GM18507 (cell line): ENCODE measurements at places on chromosomes 3 and 15.

GRCh38 chr3:59138966-59139365, 89.1 kb upstream of the CFAP20DC start:
- DNase-seq, result no peak

GRCh38 chr3:53163444-53164387, 2.7 kb downstream of the PRKCD start:
- no peak for DNase-seq

DNA sequence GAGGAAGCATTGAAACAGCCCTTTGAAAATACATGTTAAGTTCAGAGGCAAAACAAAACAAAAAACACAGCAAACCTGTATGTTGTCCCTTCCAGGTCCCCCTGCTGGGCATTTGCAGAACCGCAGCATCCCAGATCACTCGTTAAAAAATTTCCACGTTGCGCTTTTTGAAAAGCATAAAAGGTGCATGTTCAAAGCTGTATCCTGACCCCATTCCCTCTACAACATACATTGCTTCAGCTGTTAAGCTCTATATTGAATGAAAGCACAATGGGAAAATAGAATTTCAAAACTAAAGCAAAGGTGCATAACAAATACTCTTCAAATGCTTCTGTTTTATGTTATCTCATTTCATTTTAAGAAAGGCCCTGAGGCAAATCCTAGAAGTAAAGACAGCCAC, 328.3 kb downstream of the THSD4 start:
- DNase-seq, result no peak

GRCh38 chr15:69114331-69114928, 46.0 kb upstream of the GLCE start:
- no peak for DNase-seq

- DNase-seq, result no peak
Measured at GRCh38 chr3:50270422-50271224, 1.7 kb downstream of the SEMA3B start.

DNA sequence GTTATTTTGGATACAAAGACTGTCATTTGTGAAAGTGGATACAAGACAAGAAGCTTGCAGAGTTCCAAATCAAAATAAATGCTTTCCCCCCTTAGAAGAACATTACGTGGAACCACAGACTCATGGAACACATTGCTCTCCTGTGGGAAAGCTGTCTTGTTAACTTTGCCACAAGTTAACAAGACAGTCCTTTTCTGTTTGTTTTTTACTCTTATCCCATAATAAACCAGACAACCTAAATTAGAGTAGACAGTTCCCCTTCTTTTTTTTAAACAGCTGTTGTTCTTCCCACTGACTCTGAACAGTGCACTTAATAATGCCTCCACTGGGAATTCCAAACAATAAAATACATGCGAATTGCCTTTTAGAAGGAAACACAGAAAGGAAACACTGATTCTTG, 255.3 kb upstream of the UBE2E2 start:
- DNase-seq, result no peak

DNA sequence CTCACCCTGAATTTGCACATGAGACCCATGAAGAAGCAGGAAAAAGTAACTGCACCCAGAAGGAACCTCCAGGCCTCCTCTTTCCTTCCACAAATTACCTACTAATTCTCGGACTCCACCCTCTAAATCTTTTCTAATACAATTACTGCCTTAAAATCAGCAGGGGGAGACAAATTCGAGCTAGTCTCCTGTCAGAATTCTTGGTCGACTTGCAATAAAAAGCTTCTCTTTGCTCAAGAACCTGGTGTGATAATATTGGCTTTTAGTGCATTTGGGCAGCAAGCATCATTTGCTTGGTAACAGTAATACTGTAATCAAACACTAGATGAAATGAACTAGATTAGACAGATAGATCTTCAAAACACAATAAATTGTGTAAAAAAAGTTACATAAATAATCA, 281.9 kb downstream of the RAP2B start:
- no peak for DNase-seq

DNA sequence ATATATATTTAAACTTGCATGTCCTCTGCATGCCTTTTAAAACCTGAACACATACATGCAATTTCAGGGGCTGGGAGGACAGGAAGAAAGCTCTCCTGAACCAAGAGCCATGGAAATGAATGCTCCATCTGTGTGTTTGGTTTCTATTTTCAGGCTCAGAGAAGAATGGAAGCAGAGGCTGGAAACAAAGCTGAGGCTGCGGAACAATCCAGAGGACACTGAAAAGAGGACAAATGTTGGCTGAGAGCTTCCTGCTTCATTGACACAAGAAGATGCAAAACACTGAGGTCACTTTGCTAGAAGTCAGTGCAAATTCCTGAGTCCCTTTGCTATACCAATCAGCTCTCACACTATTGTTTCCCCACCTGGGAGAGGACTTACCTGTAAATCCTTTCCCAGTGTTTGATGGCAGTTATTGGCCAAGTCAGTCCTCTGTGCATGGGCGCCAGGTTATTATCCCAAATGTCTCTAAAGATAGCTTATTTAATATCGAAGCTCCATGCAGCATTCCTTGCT, 12.7 kb downstream of the FAM240A start:
- no peak for DNase-seq

DNA sequence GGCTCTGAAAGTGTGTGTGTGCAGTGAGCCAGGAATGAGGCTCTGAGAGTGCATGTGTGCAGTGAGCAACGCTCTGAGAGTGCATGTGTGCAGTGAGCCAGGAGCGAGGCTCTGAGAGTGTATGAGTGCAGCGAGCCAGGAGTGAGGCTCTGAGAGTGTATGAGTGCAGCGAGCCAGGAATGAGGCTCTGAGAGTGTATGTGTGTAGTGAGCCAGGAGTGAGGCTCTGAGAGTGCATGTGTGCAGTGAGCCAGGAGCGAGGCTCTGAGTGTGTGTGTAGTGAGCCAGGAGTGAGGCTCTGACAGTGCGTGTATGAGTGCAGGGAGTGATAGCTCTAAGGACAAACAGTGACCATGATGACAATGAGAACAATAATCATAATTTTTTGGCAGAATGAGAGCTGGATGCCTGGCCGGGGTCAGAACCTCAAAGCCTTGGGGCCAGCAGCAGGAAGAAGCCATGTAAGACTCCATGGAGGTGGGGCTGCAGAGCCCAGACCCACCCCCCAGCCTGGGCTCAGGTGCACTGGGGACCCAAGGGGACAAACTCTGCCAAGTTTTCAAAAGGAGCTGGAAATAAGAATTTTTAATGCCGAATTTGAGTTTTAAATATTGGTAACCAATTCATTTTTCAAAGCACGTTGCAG, 85.7 kb upstream of the PRR20G start:
- DNase-seq, result no peak

GRCh38 chr3:72451841-72452240, 396.4 kb downstream of the SHQ1 start:
- no peak for DNase-seq

DNA sequence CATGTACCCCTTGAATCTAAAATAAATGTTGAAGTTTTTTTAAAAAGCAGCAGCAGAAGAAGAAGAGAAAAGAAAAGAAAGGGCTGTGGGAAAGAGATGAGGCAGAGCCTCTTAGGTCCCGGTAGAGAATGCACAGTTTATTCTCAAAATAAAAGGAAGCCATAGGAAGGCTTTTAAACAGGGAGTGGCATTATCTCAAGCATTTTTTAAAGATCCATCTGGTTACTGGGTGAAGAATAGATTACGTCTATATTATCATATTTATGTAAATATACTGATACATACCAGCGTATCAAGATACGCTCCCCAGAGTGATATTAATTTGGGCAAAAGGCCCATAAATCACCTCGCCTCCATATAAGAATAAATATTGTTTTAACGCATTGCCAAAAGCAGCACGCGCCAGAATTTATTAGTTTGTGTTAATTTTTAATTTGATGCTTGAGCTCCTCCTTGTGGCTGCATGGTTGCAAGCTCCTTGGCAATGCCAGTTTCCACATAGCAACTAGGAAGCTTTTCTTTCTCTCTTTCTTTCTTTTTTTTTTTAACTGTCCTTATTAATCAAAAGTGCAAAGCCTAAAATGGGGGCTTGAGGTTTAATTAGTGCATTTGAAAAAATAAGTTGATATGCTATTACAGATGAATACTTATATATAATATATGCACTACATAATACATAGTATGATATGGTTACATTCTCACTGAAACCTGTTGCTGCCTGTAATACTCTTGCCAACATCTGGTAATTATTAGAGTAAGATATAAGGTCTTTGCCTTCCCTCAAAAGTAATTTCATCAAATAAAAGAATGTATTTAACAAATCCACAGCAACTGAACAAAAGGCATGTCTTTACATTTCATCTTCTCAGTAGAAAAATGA, 242.8 kb upstream of the UBE2E2 start:
- DNase-seq, result no peak

DNA sequence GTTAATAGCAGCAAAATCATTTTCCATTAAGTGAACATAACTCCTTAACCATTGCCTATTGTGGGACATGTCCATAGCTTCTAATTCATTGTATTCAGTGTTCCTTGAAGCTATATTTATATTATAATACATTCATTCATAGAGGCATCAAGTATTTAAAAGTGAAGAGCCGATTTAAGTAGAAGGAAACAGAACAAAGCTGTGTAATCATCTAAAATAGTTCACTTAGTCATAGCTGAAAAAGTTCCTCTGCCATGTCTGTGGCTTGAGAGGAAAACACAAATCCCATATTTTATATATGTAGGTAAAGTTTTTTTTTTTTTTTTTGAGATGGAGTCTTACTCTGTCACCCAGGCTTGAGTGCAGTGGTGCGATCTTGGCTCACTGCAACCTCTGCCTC, 54.5 kb downstream of the TMEM108 start:
- DNase-seq, result no peak

- DNase-seq, result peak; percentile 12
Measured at GRCh38 chr15:66252685-66253417, 699 bp downstream of the MEGF11 start.

GRCh38 chr3:87069971-87070370, 79.0 kb upstream of the VGLL3 start:
- no peak for DNase-seq

DNA sequence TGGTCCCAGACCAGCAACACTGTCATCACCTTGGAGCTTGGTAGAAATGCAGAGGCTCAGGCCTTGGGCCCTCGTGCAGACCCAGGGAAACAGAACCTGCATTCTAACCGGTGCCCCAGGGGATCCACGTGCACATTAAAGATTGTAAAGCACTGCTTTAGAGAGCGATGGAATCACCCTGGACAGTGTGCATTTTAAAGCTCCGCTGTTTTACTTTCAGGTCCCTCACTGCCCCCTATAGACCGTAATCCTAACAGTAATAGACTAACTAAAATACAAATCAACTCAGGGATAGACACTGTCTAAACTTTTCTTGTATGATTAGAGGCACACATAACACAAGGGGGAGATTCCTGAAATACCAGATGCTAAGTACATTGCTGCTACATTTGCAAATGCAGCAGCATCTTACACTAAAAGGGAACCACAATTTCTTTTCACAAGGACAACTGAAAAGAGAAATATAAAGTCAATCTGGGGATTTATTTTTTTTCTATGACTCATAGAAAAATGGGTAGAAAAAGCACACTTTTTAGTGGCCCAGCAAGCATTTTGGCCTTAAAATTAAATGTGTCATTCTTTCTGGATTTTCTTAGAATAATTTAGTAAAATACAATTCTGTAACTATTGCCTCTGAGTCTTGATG, 10.5 kb upstream of the SH3GL3 start:
- no peak for DNase-seq

DNA sequence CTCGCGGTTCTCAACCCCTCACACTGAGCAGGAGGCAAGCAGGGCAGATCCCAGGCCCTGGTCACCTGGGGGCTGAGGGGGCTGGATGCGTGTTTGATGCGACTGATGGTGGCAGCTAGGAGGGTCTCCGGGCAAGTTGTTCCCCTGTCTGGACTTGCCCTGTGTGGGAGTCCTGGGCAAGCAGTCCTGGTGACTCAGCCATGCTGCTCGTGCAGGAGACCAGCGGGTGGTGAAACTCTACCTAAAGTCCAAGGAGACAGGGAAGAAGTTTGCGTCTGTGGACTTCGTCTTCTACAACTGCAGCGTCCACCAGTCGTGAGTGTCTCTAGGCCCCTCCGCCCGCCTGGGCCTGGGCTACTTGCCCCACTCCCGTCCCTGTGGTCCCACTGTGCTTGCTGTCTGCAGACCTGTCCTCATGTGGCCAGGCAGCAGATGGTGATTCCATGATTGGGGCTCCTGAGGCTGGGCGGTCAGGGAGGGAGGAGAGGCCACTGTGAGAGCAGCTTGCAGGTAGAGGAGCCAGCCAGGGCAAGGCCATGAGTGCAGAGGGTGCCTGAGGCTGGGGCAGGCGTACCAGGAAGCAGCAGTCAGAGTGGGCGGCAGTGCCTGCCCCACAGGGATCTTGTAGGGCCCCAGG, 23.1 kb downstream of the PLXNA1 start:
- no peak for DNase-seq

GRCh38 chr3:124966521-124967445, 32.2 kb upstream of the MUC13 start:
- DNase-seq, result no peak

DNA sequence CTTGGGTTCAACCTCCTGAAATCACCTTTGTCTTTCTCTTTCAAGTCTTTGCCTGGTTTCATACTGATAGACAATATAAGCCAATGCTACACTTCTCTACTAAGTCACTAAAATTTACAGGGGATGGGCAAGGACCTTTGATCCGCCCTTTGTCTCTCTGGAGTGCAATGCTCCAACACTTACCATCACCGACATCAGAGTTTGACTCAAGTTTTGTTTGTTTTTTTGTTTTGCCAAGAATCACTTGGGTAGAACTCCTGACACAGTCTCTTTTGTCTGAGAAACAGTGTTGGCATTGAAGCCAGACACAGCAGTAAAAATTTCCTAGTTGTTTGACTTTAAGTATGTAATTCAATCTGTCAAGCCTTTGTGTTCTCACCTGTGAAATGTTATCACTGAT, 29.3 kb downstream of the NFKBIZ start:
- no peak for DNase-seq

- no peak for DNase-seq
Measured at GRCh38 chr3:123759311-123759710, 124.8 kb downstream of the MYLK start.

DNA sequence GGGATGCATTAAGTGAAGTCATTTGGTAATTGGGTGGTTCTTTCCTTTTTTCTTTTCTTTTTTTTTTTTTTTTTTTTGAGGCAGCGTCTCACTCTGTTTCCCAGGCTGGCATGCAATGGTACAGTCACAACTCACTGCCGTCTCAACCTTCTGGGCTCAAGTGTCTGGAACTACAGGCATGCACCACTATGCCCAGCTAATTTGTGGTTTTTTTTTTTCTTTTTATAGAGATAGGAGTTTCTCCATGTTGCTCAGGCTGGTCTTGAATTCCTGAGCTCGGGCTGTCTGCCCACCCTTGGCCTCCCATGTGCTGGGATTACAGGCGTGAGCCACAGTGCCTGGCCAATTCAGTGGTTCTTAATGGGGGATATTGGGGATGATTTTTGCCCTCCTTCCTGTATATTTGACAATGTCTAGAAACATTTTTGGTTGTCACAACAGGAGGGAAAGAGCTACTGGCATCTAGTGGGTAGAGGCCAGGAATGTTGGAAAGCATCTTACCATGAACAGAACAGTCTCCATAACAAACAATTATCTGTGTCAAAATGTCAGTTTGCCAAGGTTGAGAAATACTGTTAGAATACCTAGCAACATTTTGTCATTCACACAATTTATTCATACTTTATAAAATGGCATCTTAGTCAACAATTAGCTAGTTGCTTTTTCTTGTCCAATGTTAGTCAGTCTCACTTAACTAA, 79.4 kb upstream of the CNTN3 start:
- no peak for DNase-seq

- DNase-seq, result no peak
Measured at GRCh38 chr3:116199063-116199462, 246.2 kb downstream of the LSAMP start.
